ENCODE measurements at places on chromosomes 16 and 17. TPM values are rescaled to one million over a fixed set of nuclear protein-coding genes. Genes with fewer than 3 reads are reported as not detected.
A peak's percentile ranks its signal among the peaks of the same experiment; 100 is the strongest.

DNA sequence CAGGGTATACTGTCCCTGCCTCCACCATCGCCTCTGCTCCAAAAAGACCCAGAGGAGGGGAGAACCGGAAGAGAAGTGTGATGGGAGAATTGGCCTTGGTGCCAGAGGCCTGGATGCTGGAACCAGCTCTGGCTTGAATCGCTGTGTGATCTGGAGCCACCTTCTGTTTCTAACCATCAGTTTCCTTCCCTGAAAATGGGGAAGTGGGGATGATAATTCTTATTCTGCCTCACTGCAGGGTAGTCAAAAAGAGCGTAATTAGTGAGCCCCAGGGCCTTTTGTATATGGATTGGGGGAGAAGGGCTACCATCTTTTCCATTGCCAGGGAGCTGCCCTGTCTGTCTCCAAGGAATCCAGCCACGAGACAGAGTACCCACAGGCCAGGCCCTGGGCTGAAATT lies 52.2 kb downstream of the CCT6B start:
- no peak for DNase-seq

GRCh38 chr16:69105501-69106361 lies at the start of gene HAS3:
TSS of gene HAS3 (plus strand) at chr16:69105653. CDS start at chr16:69109396, 3,743 bp downstream.
- peak; percentile 57 for DNase-seq

DNA sequence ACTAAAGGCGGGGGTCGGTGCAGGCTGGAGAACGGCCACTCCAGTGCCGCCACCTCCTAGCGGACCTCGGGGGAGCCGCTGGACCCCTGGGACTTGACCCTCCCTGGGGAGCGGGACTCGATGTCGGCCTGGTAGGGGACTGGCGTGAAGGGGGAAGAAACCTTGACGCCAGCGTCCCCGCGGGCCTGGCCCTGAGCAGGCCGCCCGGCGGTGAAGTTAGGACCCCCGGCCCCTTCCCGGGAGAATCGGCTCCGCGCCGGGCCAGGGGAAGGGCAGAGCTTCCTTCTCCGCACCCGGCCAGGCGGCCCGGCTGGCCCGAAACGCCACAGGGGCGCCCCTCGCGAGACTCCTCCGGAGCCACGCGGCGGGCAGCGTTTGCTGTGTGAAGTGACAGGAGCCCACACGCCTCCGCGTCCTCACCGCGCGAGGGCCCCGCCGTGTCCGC lies 389 bp downstream of the DUS1L start:
- DNase-seq = peak; percentile 54

DNA sequence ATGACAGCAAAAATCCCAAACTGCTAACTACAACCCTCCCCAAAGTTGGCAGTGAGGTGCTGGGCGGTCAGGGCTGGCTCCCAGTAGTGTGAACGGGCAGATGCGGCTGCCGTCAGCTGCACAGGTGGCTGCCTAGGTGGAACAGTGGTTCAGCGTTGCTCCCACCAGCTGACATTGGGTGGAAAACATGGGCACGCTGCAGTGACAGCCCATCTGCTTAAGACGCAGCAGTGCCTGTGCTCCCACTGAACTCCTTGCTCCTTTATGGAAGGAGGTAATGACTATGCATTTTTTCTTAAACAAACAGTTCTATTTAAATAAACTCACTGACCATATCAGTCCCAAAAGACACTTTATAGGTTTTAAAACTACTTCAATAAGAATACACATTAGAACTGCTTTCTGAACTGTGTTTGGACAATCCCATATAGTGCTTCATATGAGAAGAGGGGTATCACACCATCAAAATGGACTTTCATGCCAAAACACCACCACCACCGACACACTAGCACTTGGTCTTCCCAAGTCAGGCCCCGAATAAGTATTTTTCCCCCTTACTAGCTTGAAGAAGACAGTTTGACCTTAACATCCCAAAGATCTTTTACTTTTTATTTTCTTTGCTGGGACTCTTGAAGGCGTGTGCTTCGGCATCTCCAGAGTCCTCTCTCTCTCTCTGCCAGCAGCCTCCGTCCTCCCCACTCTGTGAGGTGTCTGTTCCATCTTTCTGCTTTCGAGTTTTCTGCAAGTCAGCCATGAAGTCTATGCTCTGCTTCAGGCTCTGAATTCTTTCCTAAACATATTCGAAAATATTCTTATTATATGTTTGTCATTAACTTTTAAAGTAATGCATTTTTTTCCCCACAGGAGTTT lies 34.4 kb downstream of the BRD7 start:
- no peak for DNase-seq

DNA sequence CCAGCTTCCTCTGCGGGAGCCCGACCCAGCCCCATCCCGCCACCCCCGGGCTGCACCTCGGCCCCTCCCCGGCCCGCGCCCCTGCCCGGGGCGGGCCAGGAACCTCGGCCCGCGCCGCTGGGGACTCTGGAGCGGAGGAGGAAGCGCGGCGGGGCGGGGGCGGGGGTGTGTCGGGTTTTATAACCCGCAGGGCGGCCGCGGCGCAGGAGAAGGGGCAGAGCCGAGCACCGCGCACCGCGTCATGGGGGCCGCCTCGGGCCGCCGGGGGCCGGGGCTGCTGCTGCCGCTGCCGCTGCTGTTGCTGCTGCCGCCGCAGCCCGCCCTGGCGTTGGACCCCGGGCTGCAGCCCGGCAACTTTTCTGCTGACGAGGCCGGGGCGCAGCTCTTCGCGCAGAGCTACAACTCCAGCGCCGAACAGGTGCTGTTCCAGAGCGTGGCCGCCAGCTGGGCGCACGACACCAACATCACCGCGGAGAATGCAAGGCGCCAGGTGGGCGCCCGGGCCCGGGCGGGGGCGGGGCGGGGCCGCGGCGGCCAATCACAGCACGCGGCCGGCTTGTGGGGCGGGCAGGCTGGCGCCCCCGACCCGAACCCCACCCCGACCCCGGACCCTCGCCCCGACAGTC lies at the start of gene ACE:
Gene ACE (plus strand): TSS at position 208 of the 626 bp plus-strand sequence. CDS start 34 bp downstream, at position 242.
- DNase-seq = peak; percentile 75

- DNase-seq = peak; percentile 70
Observed at GRCh38 chr16:4116325-4117249, at the start of gene ADCY9. TSS of gene ADCY9 (minus strand) at chr16:4116442. CDS start at chr16:4115442, 1,000 bp downstream.

DNA sequence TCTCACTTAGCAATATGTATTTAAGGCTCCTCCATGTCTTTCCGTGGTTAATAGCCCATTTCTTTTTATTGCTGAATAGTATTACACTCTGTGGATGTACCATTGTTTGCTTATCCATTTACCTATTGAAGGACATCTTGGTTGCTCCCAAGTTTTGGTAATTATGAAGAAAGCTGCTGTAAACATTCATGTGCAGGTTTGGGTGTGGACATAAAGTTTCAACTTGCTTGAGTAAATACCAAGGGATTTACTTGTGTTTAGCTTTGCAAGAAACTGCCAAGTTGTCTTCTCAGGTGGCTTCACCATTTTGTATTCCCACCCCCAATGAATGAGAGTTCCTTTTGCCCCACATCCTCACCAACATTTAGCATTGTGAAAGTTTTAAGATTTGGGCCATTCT lies 9.5 kb downstream of the LRRC36 start:
- DNase-seq = no peak

- DNase-seq = no peak
Observed at GRCh38 chr17:60077672-60078519, 825 bp downstream of the HEATR6 start.

DNA sequence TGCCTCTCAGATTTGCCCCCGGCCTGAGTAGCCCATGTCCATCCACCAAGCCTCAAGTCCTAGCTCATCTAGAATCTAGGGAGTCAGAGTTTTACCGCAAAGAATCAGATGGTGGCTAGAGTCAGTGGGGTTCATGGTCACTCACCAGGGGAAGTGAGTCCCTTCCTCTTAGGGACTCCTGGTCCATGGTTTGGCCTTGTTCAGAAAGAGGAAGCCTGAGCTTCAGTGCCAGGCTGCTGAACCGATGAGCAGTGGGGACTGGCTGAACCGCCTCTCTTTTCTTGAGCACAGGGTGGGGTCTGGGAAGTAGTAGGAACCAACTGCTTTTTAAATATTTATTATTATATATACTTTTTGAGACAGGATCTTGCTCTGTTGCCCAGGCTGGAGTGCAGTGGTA lies 160.3 kb downstream of the NTN1 start:
- DNase-seq = no peak

DNA sequence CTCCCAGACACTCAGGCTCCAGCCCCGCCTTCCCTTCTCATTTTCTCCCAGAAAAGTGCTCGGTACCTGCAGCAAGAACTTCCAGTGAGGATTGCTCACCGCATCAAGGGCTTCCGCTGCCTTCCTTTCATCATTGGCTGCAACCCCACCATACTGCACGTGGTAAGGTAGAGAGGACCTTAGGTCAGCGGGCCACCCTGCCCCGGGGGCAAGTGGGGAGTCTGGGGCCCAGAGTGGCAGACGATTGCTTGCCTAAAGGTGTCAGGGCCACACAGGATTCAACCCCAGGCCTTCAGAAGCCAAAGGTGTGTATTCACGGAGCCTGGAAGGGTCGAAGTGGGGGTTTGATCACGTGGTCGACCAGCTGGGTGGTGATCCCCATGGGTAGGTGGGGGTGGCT lies 1.4 kb downstream of the BCKDK start:
- DNase-seq = no peak

- peak; percentile 7 for DNase-seq
Observed at GRCh38 chr16:10067835-10068234, 114.4 kb downstream of the GRIN2A start.

- DNase-seq = peak; percentile 82
Observed at GRCh38 chr17:48577946-48578615, at the start of gene HOXB4. TSS of gene HOXB4 (minus strand) at chr17:48578350. CDS start at chr17:48578319, 31 bp downstream.

- DNase-seq = peak; percentile 80
Observed at GRCh38 chr16:19907161-19907992, 22.7 kb upstream of the GPRC5B start.

GRCh38 chr16:15031179-15031578 lies 24.7 kb downstream of the NTAN1 start:
- DNase-seq = no peak

DNA sequence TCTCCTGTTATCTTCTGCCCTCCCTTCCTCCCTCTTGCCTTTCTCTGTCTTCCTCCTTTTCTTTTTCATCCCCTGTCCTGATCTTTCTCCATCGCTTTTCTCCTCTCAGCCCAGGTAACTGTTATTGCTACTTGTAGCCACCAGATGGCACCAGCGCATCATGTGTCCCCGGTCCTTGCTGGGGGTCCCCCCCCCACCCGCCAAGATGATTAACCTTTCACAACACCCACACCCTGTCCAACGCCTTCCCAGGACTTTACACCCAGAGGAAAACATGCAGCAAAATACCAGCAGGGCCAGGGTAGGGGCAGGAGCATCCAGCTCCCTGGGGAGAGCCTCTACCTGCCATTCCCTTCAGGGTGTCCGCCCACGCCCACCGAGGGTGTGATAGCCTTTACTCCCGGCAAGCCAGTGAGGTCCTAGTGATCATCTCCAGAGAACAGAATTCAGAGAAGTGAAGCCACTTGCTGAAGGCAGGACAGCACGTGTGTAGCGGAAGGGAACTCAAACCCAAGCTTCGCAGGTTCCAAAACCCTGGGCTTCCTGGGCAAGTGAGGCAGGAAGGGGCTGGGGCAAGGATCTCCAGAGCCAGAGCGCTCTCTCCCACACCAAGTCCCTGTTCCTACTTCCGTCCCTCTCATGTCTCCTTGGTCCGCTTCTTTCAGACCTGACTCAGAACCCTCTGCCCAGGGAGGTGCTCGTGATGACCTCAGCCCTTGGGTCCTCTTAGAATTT lies 13.4 kb upstream of the TAC4 start:
- DNase-seq = peak; percentile 76

DNA sequence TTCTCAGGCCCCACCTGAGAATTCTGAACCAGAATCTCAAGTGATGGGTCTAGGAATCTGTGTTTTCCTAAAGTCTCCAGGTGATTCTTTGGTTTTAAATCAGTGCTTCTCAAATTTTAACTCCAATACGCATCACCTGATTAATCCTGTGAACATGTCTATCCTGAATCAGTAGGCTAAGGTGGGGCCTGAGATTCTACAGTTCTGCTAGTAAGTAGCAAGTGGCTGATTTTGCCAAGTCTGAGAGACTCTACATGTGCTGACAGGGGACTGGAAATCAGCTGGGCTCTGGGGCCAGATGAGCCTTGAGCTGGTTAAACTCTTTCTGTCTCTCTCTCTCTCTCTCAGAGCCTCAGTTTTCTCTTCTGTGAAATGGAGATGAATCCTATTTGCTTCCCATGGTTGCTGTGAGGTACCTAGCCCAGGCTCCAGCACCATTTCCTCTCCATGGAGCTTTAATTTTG lies 9.0 kb downstream of the CCR7 start:
- DNase-seq = no peak

DNA sequence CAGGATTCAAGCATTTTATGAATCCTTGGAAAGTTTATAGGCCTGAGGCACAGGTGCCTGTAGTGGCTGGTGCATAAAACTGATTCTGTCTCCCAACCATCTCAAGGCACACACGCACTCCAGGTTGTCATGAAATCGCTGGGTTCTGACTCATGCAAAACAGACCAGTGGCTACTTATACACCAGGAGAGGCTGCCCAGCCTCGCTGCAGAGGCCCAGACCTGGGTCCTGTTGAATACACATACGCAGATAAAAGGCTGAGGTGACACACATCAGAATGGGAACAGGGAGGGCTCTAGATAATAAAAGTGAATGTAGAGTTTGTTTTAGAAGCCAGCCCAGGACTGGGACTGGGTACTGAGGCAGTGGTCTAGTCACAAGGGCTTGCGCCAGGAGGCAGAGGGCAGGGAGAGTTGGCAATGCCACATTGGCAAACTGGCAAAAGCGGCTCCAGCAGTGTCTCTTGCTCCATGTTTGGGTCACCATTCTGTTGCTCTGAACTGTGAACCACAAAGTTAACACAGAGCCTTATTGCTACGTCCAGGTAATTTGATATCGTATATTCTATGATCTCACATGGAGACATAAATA lies 13.6 kb downstream of the OR1D5 start:
- no peak for DNase-seq

The CA7 gene
- not detected for total RNA-seq

The TOX3 gene
- 18.6 TPM for total RNA-seq

The HCRT gene
- not detected for total RNA-seq

The C1QTNF8 gene
- not detected for total RNA-seq

The ZNF652 gene
- total RNA-seq = 28.2 TPM

The ST6GALNAC1 gene
- not detected for total RNA-seq

The SLC35G3 gene
- total RNA-seq = not detected

The TPSG1 gene
- total RNA-seq = not detected

The PRAC1 gene
- total RNA-seq = not detected

The HSD3B7 gene
- total RNA-seq = 2.6 TPM

The MILR1 gene
- total RNA-seq = 2.1 TPM

The CTRB1 gene
- total RNA-seq = not detected
